ENCODE measurements at places on chromosomes 5 and 9. TPM values are rescaled to one million over a fixed set of nuclear protein-coding genes. Genes with fewer than 3 reads are reported as not detected.

- DNase-seq = no peak
Measured at GRCh38 chr9:68455451-68455850, 85.2 kb downstream of the TMEM252 start.

GRCh38 chr5:149944666-149945065 lies at the start of gene PDE6A:
PDE6A (minus strand) TSS chr5:149944793; CDS start chr5:149944673, 120 bp downstream.
- no peak for DNase-seq

Gene NTNG2
- 0.54 TPM for polyA plus RNA-seq

DNA sequence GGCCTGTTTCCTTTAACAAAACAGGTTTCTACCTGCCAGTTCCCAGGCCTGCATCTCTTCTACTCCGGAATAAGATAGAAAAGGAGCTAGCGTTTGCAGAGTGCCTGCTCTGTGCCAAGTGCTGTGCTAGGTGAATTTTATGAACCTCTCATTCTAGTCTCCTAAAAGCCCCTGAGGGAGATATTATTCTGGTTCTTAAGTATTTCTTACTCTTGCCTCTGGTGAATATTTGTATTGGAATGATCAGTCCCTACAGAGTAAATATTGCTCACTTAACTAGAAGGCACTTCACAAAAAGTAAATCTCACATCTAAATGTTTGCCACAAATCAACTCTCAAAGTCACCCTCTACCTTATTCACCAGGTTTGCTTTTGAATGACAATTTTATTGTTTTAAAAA lies 227.1 kb downstream of the AUH start:
- no peak for DNase-seq
